ENCODE measurements at places on chromosomes 4 and X.

- DNase-seq: no peak
Measured at GRCh38 chr4:122842984-122843531, 16.4 kb downstream of the FGF2 start.

- DNase-seq: no peak
Measured at GRCh38 chr4:70778888-70779422, 57.2 kb downstream of the RUFY3 start.

DNA sequence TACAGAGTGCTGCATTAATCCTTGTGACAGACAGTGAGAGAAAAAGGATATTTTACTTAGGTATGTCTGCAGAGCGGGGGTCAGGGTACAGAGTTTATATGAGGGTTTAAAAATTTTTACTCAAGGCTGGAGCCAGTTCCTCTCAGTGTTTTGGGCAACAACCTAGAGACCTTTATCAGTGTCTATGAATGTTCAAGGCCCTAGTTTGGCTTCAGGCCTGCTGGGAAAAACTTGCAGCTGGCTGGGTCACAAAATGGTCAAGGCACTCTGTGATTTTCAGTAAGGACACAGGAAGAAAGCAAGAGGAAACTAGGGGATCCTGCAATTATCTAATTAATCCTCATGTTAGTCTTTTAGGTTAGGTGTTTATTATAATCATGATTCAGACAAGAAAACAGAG, 10.8 kb upstream of the C4orf54 start:
- DNase-seq: no peak

- no peak for DNase-seq
Measured at GRCh38 chr4:6803246-6803645, 20.7 kb downstream of the KIAA0232 start.

DNA sequence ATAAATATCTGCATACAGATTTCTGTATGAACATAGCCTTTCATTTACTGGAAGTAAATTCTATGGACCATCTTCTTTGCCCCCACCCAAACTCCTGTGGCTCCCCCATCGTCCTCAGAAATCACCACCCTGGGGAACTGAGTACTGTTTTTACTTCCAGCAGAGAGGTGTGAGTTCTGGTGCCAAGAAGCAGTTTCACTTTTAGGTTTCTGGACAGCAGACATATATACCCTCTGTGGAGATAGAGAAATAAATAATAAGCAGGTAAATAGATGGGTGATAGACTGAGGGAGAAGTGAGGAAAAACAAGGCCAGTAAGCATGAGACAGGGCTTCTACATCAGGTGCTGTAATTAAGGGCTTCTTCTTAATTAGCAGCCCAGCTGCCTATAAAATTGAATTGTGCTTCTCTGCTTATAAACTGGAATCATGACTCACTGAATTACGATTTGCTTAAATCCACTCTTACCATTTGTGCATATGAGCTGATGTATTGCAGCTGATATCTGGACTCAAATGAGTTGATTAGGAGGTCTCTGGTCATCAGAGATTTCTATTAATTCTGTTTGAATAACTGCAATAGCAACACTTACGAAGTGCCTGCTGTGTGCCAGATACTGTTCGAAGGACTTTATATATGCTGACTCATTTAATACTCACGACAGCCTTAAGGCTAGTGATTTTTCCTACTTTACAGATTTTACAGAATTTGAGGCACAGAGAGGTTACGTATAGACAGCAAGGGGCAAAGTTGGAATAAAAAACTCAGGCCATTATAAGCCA, 60.8 kb upstream of the DHX15 start:
- no peak for DNase-seq

DNA sequence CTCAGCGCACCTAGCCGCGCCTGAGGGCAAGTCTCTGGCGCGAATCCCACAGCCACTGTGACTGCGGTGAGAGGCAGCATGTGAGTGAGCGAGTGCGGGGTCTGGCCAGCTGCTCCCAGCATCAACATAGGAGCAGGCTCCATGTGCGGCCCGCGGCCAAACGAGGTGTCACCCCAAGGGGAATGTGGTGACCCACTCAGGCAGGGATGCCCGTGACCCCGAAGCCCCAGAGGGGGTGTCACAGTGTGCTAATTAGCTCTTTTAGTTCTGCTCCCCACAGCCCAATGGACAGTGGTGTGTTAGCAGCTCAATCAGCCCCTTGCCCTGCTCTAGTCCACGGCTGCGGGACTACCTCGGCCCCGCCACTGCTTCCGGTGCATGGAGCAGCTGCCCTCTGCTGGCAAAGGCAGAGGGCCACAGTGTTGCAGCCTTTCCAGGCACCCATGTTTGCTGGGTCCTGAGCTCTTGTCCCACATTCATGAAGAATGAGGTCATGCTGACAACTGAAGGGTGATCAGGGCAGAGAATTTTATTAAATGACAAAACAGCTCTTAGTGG, 61.4 kb downstream of the AGA start:
- DNase-seq: no peak

DNA sequence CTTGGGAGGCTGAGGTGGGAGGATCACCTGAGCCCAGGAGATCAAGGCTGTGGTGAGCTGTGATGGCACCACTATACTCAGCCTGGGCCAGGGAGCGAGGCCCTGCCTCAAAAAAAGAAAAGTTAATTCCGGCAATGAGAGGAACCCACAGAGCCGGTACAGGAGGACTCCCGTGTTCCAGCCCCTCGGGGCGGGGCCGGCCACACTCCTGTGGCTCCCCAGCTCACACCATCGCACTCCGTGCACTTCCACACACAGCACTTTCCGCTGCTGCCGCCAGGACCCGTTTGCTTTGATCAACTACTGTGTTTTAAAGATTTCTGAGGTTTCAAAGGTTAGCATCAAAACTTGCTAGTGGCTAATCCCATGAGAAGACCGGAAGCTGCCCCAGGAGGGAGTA, 171.7 kb downstream of the AFAP1 start:
- DNase-seq: no peak

- no peak for DNase-seq
Measured at GRCh38 chr4:74395633-74396032, 30.7 kb downstream of the EREG start.

Data from stimulated activated CD4-positive, alpha-beta T cell treated with anti-CD3 and anti-CD28 coated beads, Interleukin-4, amount 100 ng/mL, for 48 hours (primary cell).